ENCODE measurements at places on chromosomes 11 and 22.
A peak's percentile ranks its signal among the peaks of the same experiment; 100 is the strongest.

DNA sequence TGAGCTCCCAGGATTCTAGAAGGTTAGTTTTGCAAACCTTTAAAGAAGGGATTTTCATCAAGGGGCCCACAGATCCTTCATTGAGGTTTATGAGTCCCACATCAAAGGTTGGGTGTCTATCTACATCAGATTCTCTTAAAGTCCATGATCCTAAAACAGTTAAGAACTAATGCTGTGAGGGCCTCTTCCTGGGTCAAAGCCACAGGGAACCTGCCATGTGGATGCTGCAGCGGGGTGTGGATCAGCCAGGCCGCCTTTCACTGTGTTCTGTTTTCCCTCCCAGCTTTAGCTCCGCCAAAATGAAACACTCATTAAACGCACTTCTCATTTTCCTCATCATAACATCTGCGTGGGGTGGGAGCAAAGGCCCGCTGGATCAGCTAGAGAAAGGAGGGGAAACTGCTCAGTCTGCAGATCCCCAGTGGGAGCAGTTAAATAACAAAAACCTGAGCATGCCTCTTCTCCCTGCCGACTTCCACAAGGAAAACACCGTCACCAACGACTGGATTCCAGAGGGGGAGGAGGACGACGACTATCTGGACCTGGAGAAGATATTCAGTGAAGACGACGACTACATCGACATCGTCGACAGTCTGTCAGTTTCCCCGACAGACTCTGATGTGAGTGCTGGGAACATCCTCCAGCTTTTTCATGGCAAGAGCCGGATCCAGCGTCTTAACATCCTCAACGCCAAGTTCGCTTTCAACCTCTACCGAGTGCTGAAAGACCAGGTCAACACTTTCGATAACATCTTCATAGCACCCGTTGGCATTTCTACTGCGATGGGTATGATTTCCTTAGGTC is 5.3 kb downstream of the SERPIND1 start:
- DNase-seq = no peak

DNA sequence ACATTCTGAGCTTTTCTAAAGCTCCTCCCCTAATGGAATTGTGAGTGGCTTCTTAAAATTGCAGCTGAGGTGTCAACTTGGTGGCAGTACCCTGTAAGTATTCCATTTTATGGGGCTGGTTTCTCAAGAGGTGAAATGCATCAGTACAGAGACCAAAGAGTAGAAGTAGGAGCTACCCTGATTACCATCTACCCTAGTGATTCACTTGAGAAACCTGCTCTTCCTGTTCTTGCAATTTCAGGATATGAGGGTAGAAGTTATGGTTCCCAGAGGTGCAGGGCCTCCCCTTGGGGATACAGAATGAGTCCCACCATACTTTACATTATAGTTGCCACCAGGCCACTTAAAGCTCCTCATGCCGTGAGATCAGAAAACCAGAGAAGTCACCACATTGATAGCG is 944.6 kb downstream of the OPCML start:
- no peak for DNase-seq

- no peak for DNase-seq
Observed at GRCh38 chr22:46039535-46039934, 62.6 kb upstream of the WNT7B start.

DNA sequence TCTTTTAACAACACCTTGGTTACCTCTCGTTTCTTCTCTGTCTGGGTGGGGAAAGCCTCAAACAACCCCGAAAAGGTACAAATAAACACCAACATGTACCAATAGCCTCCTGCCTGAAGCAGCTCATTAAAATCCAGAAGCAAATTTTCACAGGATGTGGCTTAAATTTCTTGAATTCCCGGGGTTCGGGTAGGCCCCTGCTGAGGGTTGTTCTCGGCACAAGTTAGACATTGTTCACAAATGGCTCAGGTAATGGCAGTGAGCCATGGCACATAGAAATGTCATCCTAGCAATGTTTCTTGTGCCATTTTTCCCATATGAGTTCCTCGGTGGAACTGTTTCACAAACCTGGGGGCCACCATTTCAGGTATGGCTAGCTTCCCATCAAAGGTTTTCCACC is 19.7 kb upstream of the GLYATL1 start:
- no peak for DNase-seq

- no peak for DNase-seq
Observed at GRCh38 chr22:45656577-45656976, 15.1 kb upstream of the ATXN10 start.

DNA sequence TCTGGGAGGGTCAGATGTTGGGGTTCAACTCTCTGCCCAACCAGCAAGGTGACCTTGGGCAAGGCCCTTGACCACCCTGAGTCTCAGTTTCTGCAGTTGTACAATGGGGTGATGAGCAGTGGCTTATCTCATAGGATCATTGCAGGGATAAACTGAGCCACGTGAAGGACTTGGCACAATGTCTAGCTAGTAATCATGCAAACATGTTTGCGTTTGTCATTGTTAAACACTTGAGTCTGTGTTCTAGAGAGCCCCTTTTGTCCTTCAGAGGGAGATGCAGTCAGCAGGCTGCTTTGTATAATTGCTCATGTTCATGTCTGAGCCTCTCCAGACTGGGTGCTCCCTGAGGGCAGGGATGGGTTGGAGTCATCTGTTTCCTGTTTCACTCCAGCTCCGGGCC is 15.8 kb downstream of the CD82 start:
- DNase-seq = no peak

GRCh38 chr22:20061481-20061861 is 18.6 kb upstream of the DGCR8 start:
- no peak for DNase-seq

DNA sequence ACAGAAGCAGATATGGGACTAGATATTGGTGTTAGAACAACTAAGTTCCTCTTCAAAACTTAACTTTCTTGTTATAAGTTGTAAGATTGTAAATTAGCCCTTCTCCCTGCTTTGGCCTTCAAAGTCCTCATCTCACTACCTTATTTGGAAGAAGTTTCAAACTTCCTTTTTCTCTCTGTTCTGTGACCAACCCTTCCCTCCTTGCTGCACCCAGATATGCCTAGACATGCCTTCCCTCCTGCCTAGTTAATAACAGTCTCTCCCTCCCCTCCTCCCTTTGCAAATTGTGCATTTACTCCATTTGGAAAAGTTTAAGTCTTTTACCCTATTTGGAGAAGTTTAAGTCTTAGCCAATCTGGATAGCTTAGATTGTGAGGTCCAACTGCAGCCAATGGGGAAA is 4.9 kb downstream of the OR52K2 start:
- no peak for DNase-seq

DNA sequence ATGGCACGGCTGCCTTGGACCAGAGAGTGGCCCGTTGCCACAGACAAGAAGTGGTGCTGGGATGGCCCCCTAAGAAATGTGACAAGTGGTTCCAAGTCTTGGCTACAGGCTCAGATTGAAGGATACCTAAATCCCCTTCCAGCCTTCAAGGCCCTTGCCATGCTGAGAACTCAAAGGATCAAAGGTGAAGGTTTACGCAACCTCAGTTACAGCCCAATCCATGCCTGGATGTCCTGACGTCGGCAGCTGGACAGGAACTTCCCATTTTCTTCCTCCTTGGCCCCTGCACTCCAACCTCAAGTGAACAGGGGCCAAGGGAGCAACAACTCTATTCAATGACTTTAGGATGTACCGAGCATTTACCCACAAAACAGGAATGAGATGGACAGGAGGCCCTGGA is 95.4 kb downstream of the DHCR7 start:
- no peak for DNase-seq

DNA sequence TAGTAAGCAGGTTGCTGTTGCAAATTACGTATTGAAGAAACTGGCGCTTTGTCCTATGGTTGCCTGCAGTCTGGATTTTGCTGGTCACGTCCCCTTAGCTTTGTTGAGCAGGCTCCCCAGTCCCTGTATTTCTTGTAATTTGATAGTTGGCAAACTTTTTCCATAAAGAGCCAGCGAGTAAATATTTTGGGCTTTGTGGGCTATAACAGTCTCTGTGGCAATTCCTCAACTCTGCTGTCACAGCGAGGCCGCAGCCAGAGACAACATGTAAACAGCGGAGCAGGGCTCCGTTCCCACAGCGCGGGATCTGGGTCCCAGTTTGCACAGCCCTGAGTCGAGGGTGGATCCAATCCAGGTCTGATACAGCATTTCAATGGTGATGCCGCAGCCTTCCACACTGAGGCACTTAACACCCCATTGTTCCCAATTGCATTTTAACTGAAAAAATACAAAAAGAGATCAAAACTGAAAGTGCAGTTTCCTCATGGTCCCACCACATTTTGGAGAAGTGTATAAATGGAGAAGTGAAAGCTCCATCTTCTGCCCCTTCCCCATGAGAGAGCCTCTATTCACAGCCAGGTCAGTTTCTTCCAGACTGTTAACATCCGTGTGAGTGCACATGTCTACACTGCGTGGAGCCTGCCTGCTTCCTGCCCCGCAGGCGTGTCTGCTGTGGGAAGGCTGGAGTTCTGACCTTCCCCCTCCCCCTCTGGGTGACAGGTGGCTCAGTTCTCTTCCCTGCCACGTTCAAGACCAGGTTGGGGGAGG is 89.1 kb downstream of the RPS6KA4 start:
- DNase-seq = no peak

- no peak for DNase-seq
Observed at GRCh38 chr11:95700471-95700817, 89.1 kb downstream of the FAM76B start.

- no peak for DNase-seq
Observed at GRCh38 chr11:15985127-15985859, 371.1 kb downstream of the SOX6 start.

DNA sequence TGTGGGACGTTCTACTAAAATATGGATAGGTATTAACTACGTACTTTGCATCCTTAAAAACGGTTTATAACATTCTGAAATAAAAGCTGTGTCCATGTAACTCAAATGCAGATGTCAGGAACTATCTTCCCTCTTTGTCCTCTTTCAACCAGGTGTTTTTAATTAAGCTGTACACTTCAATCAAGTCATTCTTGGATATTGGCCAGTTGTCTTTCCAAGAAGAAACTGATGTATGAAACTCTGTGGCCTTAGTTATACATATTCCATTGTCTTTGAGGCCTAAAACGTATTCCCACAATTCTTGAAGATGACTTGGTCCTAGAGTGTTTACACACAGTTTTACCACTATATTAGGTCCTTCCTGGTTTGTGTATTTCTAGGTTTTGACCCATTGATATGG is 249.0 kb upstream of the CNTN5 start:
- no peak for DNase-seq

- no peak for DNase-seq
Observed at GRCh38 chr11:726278-727220, 20.5 kb downstream of the EPS8L2 start.

DNA sequence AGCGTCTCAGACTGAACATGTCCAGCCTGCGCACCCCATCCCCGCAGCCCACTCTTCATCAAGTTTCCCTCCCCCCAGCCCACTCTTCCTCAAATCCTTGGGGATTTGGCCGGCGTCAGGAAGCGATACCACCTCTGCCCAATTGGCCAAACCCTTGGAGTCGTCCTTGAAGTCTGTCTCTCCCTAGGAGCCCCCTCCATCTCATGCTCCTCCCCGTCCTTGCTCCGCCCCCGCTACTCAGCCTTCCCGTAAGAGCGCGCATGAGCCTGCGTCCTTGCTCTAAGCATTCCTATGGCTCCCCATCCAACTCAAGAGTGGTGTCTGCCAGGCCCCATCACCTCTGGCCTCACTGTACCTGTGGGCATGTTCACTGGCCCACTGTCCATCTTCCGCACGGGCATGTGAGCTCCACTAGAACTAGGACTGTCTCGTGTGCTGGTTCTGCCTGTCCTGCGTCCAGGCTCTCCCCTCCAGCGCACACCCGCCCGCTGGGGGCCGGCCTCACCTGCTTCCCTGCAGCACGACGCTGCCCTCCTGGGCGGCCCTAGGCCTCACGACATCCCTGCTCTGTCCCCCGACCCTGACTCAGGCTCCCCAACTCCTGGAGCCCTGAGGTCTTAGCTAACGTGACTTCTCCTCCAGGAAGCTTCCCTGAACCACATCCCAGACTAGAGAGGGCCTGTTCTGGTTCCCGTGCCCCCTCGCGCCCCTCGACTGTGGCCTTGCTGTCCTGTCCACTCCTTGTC is 30.5 kb upstream of the TTLL12 start:
- DNase-seq = no peak

DNA sequence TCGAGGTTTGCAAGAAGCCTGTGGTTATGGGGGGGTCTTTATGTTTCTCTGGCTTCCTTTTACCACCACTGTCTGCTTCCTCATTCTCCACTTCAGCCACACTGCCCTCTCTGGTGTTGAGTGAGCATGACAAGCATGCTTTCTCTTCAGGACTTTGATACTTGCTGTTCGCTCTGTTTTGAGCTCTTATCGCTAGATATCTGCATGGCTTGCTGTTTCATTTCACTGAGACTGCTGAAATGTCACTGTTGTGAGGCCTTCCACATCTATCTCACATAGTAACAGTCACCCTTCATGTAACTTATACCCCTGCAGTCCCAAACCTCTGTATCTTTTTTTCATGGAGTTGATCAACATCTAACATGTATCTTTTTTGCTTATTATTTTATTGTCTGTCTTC is 59.8 kb downstream of the TMEM135 start:
- DNase-seq = peak; percentile 3

DNA sequence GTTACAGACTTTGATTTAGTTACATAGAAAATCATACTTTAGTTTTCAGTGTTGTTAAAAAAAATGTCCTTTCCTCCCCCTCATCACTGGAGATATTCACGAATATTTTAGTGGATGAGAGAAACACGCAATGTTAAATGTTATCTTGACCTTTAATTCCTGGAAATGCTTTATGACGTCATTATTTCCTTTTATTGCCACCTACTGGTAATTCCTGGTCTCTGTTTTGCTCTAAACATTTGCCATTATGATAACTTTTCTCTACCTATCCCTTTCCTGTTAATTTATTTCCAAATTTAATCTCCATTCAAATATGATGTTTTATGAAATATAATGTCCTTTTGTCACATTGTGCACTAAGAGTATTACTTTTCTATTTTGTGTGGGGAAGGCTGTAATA is 770.6 kb downstream of the FAM181B start:
- DNase-seq = no peak

GRCh38 chr22:42306010-42306409 is 35.6 kb upstream of the TCF20 start:
- no peak for DNase-seq

DNA sequence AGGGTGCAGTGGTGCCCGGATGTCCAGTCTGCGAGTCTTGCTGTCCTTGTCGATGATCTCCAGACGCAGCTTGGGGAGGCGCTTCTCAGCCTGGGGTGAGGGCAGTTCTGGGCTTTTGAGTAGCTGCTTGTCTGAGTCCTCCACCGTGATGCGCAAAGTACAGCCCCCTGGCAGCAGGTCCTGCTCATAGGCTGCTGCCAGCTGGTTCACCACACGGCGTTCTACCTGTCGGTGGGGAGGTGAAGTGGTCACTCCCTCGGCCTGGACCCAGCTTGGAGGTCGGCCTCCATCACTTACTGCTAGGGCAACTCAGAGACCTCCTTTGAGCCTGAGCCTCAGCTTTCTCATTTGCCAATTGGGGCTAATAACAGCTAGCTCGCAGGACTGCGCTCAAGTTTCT is 49.4 kb upstream of the PHOX2A start:
- DNase-seq = no peak

Data from stimulated activated CD8-positive, alpha-beta memory T cell treated with anti-CD3 and anti-CD28 coated beads, Interleukin-2, amount 100 ng/mL, for 48 hours (primary cell).